Foreskin melanocyte (primary cell): ENCODE measurements at places on chromosomes 16 and 17.

GRCh38 chr17:40671282-40671681, 6.3 kb upstream of the KRT222 start:
- no peak for DNase-seq

DNA sequence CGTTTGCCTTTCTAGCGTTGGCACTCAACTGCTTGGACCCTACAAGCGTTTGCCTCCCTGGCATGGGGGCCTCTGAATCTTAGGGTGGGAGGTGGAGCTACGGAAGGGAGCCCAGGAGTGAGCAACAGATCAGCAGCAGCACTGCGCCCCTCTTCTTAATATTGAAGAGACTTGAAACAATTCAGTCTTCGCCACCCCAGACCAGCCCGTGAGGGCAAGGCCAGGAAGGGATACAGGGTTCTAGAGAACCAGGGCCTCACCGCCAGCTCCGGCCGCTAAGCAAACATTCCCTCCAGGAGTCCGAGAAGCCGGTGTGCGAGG, 1.5 kb upstream of the GPRC5C start:
- no peak for DNase-seq

DNA sequence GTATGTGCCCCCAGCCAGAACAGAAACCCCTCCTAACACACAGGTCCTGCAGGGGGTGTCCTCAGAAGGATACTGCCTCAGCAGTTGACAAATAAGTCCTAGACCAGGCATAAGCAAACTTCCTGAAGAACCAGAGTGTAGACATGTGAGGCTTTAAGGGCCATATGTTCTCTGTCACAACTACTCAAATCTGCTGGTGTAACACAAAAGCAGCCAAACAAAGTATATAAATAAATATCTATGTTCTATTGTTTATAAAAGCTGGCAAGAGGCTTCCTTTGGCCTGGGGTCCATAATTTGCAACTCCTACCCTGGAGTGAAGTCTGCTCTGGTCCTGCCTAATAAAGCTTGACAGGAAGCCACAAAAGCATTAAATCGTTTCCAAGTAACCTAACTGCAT, 9.9 kb downstream of the FAM83G start:
- no peak for DNase-seq

DNA sequence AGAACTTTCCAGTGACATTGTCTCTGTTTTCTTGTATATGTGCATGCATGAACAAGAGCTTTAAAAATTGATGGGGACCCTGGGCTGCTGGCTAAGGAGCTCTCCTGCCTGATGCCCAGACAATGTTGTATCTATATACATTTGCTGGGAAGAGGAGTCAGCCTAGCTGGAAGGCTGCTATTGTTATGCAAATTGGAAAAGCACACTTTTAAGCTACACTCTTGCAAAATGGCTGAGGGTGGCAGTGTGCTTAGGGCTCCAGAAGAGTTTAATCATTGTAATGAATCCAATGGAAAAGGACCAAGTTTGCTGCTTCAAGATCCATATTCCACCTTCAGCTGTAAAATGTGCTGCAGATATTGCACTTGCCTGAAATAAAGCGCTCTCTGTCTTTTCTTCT, 171.8 kb downstream of the PRKCA start:
- no peak for DNase-seq

DNA sequence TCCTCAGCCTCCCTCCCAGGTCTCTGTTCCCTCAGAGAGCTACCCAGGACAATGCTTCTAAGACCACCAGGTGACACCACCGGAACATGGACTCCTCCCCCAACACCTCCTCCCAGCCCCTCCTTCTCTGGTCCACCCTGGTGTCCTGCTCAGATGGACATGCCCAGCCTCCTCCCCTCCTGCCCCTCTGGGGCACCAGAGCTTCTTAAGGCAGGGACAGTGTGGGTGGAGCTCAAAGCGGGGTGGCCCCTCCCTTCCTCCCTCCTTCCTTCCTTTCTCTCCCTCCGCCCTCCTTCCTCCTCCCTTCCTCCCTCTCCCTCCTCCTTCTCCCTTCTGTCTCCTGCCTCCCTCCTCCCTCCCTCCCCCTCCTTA, 22.7 kb downstream of the TRPV3 start:
- peak; percentile 44 for DNase-seq

DNA sequence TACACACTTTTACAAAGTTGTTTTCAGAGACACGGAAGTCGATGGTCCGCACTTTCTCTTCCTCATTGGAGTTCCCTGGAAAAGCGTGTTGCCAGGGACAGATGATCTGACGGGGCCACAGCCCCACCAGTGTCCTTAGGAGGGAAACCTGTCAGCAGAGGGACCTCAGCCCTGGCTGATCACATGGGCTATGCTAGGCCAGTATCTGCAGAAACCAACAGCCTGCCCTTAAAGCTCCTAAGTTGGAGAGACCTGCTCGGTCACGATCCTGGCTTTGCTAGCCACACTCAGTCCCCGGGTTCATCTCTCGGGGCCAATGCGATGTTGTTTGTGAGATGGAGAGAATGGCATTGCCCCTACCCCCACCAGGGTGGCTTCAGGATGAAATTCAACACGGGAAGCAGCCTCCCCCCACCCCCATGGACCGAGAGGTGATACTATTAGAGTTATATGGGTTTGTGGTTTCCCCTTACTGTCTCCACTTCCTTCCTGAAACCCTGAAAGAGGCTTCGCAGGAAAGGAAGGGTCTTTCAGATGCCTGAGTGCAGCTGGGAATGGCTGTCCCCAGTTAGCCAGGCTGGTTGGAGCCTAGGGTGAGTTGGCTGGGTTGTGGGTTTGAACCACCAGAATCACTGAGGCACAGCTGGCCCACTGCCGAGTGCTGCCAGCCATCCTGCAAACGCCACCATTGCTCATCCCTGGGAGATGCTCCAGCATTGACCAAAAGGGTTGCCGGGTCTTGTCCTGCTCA, 16.6 kb downstream of the RMI2 start:
- DNase-seq, result no peak

GRCh38 chr17:77735566-77736198, 222.8 kb upstream of the TNRC6C start:
- no peak for DNase-seq

DNA sequence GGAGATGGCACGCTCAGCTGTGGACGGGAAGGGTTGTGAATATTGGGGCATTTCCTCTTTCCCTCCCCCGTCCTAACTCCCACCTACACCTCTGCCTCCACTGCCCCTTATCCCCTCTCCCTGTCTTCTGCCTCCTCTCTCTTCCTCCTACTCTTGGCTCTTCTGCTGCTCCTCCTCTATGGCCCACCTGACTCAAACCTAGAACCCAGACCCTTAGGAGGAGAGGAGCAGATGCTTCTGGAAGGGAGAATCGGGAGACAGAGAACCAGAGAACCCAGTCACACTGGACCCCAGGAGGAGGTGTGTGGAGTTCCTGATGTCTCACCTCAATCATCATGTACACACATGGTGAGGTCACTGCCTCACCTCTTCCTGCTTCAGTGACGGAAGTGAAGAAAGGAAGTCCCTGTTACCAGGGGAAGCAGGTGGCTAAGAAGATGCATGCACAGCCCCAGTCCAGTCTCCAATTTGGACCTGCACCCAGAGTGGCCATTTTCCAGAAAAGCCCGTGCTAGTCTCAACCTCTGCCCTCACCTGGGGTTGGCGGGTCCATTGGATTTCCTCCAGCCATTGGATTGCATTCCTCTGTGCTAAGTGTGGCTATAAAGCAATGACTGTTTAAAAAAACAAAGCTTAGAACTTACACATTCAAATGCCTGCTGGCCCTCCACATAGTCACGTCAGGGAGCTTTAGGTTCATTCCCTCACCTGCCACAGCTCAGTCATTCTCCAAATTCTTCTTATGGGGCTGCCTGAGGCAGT, 4.0 kb downstream of the RNF222 start:
- no peak for DNase-seq
